ENCODE measurements at places on chromosomes 4 and X.

- DNase-seq = no peak
These were observed 56.6 kb downstream of the ABLIM2 start for GRCh38 chr4:8102076-8102355.

DNA sequence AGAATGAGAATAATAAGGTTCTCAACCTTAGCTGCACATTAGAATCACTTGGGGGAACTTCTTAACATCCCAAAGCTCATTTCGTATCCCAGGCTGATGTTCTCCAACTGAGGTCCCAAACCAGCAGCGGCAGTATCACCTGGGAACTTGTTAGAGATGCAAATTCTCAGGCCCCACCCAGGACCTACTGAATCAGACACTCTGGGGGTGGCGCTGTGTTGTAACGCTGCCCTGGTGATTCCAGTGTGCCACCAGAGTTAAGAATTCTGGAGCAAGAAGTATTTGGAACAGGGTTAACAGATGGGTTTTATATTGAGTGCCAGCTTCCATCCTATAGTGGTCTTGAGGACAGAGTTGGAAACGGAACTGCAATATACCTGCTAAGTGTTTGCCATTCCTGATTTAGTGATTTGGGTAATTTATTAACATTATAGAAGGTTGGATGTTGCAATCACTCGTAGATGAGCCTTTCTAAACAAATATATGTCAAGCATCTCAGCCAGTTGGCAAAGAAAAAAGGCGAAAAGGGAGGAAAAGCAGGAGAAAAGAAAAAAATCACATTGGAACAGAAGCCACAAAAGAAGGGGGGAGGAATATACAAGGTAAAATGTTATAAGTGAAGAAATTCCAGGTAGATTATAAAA lies 141.0 kb downstream of the ARX start:
- DNase-seq = no peak

DNA sequence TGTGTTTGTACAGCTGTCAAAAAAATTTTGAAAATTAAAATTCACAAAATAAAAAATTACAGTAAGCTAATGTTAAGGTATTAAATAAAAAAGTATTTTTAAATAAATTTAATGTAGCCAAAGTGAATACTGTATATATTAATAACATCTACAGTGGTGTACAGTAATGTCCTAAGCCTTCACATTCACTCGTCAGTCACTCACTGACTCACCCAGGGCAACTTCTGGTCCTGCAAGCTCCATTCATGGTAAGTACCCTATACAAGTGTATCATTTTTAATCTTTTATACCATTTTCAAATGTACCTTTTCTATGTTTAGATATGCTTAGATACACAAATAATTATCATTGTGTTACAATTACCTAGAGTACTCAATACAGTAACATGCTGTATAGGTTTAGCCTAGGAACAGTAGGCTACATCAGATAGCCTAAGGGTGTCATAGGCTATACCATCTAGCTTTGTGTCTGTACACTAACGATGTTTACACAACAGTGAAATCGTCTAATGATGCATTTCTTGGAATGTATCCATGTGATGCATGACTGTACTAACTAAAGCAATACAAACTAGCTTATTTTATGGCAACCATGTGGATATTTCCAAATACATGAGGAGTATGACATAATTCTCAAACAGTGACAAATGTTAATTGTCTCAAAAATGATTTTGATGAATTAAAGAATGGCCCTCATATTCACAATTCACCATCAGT lies 13.7 kb downstream of the DDX60 start:
- no peak for DNase-seq

GRCh38 chrX:154806837-154807501 lies 1.7 kb upstream of the MPP1 start:
- DNase-seq = no peak

- DNase-seq = no peak
These were observed 4.3 kb upstream of the FGG start for GRCh38 chr4:154616731-154617130.

GRCh38 chrX:43631841-43632240 lies 24.3 kb upstream of the MAOA start:
- DNase-seq = no peak

DNA sequence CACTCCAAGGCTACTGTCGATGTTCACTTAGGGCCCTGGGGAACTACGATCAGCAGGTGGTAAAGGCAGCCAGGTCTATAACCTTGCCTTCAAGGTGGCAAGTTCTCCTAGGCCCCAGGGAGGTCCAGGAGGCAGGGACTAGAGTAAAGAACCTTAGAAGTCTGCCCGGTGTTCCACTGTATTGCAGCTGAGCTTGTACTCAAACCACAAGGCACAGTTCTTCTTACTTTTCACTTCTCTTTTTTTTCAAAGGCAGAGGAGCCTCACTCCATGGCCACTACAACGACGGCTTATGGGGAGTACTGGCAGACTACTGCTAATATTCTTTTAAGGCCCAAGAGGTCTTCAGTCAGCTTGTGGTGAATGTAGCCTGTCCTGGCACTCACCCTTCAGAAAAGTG lies 78.8 kb upstream of the GPR174 start:
- DNase-seq = no peak

DNA sequence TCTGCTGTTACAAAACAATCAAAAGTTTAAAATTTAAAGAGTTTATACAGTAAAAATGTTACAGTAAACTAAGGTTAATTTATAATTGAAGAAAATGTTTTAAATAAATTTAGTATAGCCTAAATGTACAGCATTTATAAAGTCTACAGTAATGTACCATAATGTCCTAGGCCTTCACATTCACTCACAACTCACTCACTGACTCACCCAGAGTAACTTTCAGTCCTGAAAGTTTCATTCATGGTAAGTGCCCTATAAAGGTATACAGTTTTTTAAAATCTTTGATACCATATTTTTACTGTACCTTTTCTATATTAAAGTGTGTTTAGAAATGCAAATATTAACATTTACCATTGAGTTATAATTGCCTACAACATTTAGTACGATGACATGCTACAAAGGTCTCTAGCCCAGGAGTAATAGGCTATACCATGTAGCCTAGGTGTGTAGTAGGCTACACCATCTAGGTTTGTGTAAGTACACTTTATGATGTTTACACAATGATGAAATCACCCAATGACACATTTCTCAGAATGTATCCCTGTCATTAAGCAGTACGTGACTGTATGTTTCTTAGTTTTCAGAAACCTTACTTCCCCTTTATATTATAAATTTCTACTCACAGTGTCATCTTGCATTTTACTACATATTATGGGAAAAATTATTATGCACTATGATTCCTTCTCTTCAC lies 320.8 kb downstream of the ADAM29 start:
- no peak for DNase-seq

DNA sequence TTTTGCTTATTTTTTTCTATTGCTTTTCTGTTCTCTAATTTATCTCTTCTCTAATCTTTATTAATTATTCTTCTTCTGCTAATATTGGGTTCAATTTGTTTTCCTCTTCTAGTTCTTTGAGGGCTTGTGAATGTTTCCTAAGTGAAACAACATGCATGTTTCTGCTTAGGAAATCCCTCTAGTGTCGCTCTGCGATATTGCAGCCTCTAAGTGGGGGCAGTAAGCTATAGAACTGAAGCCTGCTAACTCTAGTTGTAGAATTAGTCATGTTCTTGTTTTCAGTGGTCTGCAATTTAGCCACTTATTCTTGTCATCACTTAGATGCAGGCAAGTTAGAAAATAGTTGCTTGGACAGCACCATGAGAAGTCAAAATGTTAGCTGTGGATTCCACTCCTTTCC lies 222.6 kb downstream of the SPIN4 start:
- DNase-seq = peak; percentile 78

DNA sequence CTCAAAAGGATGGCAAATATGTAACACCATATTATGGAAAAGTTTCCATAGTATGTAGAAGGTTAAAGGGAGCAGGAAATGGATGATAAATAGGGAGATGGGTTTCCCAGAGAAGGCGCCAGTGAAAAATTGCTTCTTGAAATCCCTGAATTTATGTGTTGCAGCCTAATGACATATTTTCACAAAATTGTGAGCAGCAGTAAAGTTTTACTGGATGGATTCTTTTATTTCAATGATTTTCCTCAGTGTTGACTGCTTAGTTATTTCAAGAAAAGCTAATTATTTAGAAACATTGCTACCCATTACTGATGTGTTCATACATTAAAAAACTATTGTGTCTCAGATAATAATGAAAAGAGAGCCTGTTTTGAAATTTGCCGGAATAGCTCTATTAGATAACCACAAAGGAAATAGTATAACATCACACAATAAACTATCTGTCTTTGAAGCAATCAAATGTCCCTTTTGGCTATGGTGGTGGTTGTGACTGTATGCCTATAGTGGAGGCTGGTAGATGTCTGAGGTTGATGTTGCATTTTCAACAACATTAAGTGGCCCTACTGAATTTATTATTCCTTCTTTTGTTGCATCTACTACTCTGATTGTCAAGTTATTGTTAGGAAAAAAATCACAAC lies 169.9 kb upstream of the HAND2 start:
- DNase-seq = no peak

- DNase-seq = no peak
These were observed 318.6 kb upstream of the FAT1 start for GRCh38 chr4:187042251-187042650.

GRCh38 chr4:57926311-57926710 lies 816.1 kb upstream of the IGFBP7 start:
- no peak for DNase-seq

DNA sequence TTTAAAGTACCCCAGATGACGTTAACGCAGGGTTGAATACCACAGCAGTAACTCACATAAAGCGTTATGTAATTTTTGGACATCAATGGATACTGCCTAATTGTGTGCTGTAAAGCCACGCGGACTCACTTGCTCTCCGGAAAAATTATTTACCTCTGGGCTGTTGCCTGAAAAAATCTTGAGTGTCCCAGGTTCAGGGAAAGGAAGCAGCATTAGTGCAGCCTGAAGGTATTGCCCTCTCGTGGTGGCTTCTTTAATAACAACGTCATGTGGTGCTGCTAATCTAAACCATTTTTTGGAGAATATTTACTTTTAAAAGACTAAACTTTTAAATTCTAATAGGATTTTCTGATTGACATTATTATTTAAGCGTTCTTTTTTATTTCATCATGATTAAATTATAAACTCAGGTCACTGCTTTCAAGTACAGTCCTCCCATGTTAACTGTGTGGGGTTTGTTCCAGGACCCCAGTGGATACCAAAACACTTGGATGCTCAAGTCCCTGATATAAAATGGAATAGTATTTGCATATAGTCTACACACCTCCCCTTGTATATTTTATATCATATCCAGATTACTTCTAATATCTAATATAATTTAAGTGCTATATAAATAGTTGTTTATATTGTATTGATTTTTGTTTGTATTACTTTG lies 384.8 kb downstream of the FAM133A start:
- DNase-seq = peak; percentile 62

GRCh38 chr4:131207589-131207988 lies 1941.5 kb upstream of the PCDH10 start:
- DNase-seq = no peak

DNA sequence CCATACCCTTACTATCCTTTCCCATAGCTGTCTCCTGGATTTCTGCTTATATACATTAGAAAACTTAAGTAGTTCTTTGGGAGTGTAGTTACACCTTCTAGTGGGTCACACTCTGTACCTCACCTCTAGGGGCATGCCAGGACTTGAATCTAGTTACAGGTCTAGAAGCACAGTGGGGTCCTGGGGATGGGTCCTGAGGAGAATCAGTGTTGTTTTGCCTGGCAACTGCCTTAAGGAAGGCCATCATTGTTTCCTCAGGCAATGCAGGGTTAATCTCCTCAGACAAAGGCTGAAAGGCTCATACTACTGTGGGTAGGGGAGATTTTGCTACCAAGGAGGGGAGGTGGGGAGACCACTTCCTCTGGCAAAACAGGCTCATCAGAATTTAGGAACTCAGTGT lies 750.3 kb downstream of the FAT4 start:
- no peak for DNase-seq

DNA sequence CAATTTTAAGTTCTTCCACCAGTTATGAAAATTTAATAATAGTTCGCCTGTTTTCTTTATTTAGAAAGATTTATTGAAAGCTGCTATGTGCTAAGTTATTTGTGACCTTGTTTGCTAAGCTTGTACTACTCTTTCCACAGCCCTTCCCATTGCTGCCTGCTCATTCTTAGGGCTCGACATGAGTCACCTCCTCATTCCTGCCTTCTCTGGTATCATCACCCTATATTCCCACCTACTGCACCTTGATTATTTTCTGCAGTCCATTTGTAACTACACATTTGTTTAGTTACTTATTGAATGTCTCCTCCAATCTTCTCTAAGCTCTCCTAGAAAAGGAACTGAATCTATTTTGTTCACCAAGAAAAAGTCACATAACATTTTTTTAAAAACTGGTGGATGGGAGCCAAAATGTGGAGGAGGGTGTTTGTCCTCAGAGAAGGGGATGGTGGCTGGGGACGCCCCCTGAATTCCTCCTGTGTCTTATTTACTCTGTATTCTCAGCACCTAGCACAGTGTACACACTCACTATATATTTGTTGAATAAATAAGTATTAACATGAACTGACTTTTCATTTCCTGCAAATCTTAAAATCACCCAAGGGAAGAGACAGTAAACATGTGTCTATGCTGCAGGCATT lies 3.7 kb upstream of the RAB9A start:
- DNase-seq = no peak

GRCh38 chr4:37690976-37691375 lies 4.8 kb upstream of the RELL1 start:
- no peak for DNase-seq

DNA sequence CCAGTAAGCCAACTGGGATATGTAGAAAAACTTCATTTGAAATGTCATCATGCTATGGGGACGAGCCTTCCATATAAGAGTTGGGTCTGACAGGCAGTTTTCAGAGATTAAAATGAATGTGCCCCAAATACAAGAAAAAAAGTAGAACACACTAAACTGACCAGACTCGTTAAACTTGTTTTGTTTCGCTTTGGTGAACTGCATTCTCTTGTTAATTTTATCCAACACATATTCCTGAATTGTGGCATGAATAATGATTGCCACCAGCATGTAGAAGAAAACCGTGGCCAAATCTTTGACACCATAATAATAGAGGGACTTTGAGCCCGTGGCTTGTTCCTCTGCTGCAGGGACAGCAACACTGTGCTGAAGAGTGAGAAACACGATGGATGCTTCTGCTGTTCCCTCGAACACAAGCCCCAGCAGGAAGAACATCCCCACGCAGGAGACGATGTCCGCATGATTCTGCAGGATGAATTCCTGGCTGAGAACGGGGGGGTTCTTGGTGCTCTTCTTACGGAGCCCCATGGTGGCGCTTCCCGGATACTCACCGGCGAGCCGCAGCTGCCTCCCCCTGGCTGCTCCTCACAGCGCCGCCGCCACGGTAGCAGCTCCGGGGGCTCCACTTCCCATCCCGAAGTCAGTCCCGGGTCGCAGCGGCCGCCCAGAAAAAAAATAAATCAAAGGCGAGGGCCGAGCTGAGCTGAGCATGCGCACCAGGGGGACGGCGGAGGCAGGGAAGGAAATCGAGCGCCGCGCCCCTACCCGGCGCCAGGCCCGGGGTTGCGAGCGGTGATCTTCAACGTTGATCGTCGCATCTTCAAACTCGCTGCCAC lies at the start of gene TRAM1L1:
TRAM1L1 (minus strand) TSS at position 711 of the 836 bp plus-strand sequence; CDS start at position 528, 183 bp downstream.
- no peak for DNase-seq
